ENCODE measurements at places on chromosomes 1 and 21.

DNA sequence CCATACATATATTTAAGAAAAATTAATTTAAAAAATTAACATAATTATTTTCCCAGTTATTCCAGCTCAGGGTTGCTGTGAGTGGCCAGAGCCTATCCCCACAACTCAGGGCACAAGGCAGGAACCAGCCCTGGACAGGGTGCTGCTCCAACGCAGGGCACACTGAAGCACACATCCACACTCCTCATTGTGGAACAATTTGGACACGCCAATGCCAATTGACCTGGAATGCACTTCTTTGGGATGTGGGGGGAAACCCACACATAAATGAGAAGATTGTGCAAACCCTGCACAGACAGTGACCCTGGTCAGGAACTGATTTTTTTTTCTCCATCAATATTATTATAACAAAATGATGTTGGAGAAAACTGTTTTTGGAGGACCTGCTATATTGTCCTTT is 23.4 kb downstream of the SAMSN1 start:
- no peak for DNase-seq

- DNase-seq: no peak
Observed at GRCh38 chr1:55592122-55592521, 377.0 kb upstream of the USP24 start.

- DNase-seq: no peak
Observed at GRCh38 chr1:248926401-248927182, 20.6 kb downstream of the PGBD2 start.

GRCh38 chr1:229159668-229160544 is 111.0 kb upstream of the RAB4A start:
- peak; percentile 20 for DNase-seq

- DNase-seq: no peak
Observed at GRCh38 chr1:246775531-246776385, 51.5 kb downstream of the SCCPDH start.

- no peak for DNase-seq
Observed at GRCh38 chr1:163876546-163876945, 554.8 kb downstream of the NUF2 start.

GRCh38 chr1:206809504-206810084 is 37.3 kb upstream of the IL10 start:
- DNase-seq: no peak
